ENCODE measurements at places on chromosomes 2 and 18.

GRCh38 chr2:44275927-44276303, 635 bp downstream of the SLC3A1 start:
- no peak for DNase-seq

DNA sequence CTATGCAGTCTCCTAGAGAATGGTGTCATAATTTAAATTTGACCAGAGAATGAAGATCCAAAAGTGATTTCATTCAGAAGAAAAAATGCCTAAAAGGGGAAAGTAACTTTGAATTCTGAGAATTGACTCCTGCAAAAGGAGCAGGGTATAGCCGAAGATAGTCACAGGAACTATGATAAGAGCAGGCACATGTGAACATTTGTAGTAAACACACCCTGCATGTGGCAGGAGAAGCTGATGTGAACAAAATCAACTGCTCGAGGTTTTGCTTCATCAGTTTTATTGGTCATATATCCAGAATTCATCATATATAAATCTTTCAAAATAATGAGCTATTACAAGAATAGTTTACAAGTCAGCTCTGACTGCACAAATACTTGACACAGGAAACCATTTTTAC, 14.0 kb downstream of the MCFD2 start:
- no peak for DNase-seq

DNA sequence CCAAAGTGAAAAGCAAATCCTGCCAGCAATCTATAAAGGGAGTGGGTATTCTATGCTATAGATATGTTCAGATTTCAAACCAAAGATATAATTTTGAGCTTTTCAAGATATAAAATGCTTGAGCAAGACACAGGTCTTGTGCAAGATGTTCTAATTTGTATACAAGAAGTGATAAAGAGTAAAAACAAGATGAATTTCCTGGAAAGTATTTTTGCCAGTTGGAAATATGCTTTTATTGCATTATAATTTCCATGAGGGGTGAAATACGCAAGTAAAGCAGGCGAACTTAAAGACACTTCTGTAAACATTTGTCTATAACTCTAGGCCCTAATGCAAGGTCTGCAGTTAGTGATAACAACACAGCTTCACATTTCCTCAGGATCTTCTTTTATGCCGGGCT, 640.5 kb downstream of the TMEM182 start:
- no peak for DNase-seq

DNA sequence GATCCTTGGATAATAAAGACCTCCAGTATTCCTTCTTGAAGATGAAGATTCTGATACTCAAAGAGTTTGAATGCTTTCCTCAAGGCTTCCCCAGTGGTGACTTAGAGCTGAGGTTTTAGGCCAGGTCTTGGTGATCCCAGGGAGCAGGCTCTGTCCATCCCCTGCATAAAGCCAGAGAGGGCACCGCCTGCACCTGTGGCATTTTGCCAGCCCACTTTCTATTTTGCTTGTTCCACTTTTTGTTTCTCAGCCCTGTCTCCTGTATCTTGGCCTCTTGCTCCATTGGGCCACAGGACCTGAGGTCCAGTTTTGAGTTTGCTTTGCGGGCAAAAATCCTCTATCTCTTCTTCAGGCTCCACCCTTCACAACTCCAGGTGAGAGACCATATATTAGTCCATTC, 6.7 kb upstream of the SCYGR1 start:
- no peak for DNase-seq

GRCh38 chr2:36452260-36452659, 96.7 kb downstream of the CRIM1 start:
- no peak for DNase-seq

GRCh38 chr2:203732953-203733510, 26.6 kb downstream of the CD28 start:
- no peak for DNase-seq

- DNase-seq: no peak
These were observed 11.2 kb downstream of the IL18RAP start for GRCh38 chr2:102433973-102434654.

GRCh38 chr18:48098007-48098406, 167.5 kb upstream of the SMAD2 start:
- no peak for DNase-seq

GRCh38 chr18:36688020-36688965, 140.5 kb downstream of the TPGS2 start:
- no peak for DNase-seq

DNA sequence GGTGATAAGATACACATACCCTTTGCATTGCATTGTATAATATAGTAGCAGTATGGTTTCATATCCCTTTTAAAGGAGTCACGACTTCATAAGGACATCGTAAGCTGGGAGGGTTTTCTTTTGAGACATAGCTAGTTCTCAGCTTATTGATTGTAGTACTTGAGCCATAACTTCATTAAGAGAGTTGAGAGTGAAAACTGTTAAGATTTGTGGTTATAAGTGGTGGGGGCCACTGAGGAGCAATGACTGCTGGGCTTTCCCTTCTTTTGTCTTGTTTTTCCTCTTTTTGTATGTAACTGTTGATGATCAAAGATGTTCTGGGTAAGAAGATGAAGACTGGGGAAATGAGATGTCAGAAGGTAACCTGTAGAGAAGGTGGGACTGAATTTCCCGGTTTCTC, 11.0 kb downstream of the EIF5B start:
- DNase-seq: no peak

GRCh38 chr2:105176429-105176828, 65.1 kb upstream of the GPR45 start:
- DNase-seq: no peak

GRCh38 chr2:20758997-20759396, 63.9 kb downstream of the LDAH start:
- DNase-seq: no peak

- no peak for DNase-seq
These were observed 55.7 kb downstream of the KCNG2 start for GRCh38 chr18:79853303-79853992.
